ENCODE measurements at places on chromosomes 1 and 21.
A peak's percentile ranks its signal among the peaks of the same experiment; 100 is the strongest.

GRCh38 chr1:31122741-31123140 lies 57.2 kb upstream of the PUM1 start:
- DNase-seq = no peak

DNA sequence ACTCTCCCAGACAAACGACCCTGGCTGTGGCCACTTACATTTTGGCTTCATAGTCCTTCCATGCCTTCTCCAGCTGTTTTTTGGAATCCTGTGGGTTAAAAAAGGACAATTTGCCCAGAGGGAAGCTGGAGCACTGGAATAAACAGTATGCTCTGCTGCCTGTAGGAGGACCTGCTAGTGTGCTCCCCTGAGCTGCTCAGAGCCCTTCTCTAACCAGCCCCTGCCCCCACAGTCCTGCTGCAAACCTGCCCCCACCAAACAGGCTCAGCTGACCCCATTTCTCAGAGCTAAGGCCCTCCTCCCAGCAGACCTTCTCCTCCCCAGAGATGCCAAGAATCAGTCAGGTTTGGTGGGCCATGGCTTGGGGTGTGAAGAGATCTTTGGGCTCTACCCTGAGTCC lies 26.9 kb upstream of the TCEA3 start:
- DNase-seq = no peak

DNA sequence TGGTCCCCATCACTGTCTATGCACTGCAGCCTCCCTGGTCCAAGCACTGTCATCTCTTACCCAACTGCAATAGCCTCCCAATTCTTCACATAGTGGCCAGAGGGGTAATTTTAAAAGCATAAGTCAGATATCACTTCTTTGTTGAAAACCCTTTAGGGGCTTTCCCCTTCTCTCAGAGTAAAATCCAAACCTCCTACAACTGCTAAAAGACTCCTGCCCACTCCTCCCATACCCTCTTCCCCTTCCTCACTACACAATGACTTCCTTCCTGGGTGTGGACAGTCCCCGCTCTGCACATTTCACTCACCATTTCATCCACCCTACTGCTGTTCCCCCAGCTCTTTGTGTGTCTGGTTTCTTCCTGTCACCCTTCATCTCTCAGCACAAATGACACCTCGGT lies 8.3 kb downstream of the MCOLN2 start:
- no peak for DNase-seq

DNA sequence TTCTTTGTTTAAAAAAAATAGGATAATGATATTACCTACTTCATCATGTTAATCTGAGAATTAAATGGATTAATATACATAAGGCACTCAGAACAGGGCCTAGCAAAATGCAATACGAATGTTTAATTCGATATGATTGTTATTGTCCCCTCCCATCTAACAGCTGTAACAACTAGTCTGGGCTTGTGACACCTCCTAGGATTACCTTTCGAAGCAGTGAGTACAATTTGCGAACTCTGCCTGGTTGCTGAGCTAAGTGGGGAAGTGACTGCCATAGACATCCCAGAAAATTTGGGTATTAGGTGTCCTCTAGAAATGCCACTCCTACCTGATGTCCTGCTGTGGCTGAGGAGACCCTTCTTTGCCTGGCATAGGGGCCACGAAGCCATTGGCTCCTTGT lies 3.0 kb downstream of the RASSF5 start:
- no peak for DNase-seq

DNA sequence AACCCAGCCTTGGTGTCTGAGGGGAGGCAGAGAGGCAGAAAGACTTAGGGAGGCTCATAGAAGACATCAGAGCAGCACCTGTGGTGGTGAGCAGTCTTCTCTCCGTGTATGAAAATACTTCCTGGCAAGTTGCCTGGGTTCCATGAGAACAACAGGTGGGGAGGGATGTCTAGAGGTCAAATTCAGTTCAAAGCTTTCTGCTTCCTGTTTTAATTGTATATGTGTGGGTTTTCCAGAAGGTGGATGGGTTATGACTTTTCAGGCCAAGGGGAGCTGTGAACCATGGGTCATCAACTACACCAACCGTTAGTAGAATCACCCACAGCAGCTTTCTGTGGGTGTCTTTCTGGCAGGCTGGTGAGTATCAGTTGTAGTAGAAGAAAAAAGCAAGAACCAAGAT lies 4.1 kb upstream of the FCRL2 start:
- no peak for DNase-seq

GRCh38 chr1:177441281-177441680 lies 270.5 kb downstream of the BRINP2 start:
- DNase-seq = no peak

DNA sequence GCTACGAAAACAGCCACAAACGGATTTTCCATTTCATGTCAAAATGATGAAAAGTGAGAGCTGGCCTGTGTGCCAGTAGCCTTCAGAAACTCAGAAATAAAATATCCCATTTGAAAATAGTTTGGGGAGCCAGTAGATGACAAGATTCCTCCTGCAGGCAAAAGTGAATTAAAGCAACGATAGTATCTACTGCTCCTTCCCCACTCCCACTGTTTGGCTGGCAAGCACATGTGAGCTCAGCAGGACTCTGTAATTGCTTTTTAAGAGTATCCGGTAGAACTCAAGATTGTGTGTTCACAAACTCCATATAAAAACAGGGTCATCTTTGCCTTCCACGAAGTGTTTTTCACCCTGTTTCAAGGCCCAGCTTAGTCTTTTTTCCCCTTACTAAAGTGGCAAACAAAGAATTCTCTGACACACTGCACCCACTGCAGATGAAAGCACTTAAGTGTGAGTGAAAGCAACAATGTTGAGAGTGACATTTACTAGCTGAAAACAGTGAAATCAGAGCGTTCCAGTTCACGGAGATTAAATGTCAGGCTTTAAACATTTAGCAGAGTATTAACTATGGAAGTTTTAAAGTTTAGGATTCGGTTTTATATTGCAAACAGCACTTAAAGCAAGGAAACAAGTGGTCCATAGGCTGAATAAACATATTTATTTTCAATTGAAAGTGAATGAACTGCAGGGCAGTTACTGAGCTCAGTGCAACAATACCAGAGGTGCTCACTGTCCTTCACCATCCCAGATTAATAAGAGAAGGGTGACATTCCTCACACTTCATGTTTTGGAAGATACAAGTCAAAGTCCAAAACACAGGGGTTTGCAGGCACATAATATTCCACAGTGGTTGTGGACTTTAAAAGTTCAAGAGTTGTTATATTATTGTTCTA lies 70.0 kb downstream of the ALG14 start:
- peak; percentile 82 for DNase-seq
